ENCODE measurements at places on chromosomes 3 and 15.
A peak's percentile ranks its signal among the peaks of the same experiment; 100 is the strongest.

DNA sequence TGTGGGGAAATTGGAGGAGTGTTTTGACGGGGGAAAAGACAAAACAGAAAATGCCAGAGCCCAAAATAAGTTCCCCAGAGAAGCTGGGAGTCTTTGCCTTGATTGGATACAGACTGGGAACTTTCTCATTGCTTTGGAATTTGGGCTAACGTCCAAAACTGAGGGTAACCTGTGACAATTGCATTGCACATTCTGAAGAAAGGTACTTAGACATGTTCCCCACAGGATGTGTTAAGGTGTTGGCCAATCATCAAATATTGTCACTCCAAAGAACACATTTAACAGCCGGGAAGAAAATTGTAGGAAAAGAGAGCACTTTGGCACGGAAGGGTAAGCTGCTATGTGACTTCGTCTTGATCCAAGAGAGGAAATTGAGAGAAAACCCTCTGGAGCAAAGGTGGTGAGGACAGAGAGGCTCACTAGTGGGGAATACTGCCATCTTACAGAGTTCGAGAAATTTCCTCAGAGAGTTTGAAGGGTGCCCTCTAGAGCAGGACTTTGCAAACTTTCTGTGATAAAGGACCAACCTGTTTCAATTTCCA, 619.5 kb upstream of the TBL1XR1 start:
- DNase-seq, result no peak

DNA sequence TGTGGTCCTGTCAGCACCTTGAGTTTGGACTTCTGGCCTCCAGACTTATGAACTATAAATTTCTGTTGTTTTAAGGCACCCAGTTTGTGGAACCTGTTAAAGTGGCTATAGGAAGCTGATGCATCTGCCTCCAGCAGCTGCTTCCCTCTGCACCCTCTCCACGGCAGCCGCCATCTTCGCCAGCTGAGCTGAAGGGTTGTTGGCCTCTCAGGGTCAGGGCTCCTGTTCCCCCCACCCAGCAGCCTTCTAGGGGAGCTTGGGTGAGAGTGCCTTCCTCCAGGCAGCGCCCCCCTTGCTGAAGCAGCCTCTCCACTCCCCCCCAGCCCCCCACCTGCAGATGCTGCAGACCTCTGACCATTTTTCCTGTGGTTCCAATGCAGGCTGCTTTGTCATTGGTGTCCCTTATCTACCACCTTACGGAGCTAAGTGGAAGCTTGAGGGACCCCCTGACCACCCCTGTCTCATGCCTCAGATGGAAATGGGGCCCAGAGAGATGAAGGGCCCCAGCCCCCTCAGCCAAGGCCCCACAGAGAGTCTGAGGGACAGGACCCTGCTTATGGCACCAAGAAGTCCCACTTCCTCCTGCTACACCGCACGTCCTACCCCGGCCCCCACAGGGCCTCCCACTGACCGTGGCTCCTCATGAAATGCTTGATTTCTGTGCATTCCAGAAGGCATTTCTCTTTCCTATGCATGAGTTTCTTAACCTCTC, 61.4 kb upstream of the TLE3 start:
- DNase-seq, result no peak

- no peak for DNase-seq
Observed at GRCh38 chr15:40855706-40856234, 11.9 kb downstream of the SPINT1 start.

GRCh38 chr3:183698756-183699155, 1.2 kb downstream of the YEATS2 start:
- no peak for DNase-seq

DNA sequence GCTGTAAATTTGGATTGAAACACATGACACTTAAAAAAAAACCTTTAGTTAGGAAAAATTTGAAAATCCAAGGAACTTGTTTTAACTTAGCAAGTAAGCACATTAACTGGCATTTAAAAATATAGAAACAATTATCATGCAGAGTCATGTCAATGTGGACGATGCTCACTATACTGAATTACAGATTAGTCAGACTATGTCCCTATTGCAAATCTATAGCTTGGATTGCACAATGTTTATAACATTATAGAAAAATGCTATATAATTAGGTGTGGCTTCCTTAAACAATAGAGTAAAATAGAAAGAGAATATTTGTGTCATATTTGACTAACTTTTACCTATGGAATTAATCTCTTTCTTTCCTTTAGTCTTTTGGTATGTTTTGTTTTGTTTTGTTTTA, 48.4 kb upstream of the TUSC7 start:
- DNase-seq, result no peak

GRCh38 chr3:182967218-182968204, 12.8 kb downstream of the DCUN1D1 start:
- no peak for DNase-seq

DNA sequence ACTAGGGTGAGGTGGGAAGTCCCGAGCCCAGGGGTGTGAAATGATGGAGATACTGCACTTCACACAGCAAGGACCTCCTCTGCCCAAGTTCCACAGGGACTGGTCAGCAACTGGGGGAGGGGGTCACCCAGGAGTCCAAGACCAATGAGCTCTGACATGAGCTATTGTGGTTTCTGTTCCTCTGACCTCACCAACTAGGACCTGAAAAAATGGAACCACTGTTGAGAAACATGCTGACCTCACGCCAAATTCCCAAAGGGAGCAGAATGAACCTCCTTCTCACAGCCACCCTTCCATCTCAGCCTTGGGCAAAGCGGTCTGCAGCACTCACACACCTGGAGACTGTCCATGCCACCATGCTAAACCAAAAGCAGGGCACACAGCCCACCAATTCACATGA, 69.3 kb downstream of the LRIG1 start:
- DNase-seq, result no peak

DNA sequence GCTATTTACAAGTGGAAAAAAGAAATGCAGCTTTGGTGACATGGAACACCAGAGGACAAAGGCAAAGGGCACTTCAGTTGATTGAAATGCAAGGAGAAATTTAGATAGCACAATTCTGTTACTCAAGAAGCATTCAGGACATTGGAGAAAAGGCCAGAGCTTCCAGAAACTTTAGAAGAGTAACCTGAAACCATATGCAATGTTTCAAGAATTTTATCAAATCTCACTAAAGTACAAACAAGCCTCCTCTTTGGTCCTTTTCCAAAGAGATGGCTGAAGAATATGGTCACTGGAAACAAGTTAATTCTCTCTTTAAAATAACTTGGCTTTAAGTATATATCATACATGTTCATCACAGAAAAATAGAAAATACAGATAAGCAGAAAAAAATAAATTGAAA, 14.6 kb upstream of the LMOD3 start:
- no peak for DNase-seq

DNA sequence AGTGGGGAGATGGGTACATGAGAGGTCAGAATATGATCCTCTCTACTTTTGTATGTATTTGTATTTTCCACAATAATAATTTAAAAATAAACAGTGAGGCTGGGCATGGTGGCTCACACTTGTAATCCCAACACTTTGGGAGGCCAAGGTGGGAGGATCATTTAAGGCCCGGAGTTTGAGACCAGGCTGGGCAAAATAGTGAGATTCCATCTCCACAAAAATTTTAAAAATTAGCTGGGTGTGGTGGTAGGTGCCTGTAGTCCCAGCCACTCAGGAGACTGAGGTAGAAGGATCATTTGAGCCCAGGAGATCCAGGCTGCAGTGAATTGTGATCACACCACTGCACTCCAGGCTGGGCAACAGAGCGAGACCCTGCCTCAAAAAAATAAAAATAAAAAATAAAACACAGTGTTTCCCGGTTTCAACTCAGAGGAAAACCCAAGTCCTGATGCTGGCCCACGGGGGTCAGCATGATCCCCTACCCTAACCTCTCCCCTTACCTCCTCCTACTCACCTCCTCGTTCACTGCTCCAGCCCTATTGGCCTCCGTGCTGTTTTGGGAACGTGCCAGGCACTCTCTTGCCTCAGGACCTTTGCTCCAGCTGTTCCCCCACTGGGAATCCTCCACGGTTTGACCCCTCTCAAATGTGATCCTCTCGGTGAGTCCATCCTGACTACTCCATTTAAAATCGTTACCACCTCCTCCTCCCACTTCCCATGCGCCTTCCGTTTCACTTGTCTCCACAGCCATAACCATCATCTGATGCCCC, 2.9 kb upstream of the KLHL40 start:
- no peak for DNase-seq

DNA sequence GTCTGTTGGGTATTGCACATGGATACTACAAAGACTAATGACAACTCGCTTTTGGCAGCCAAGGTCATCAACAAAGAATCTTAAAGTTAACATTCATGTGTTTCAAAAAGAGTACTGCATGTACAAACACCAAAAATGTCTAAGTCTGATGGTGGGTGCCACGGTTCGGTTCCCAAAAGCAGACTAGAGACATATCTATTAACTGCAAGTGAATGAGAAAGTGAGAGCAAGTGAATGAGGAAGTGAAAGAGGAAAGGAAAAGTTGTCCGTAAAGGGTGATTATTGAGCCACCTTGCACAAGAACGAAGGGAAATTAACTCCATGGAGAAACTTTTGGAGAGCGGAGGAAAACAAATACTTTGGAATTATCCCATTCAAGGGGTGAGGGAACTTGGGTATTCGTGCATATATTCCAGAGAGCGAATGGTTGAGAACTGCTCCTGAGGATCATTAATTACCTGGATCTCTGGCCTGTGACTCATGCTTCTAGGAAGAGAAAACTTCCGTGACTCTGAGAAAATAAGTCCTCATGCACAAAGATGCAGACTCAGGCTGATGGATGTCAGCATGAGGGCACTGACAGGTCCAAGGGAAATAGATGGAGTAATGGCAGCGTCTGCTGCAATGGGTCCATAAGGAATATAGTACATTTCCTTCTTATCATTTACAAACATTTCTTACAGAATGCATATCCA, 336.5 kb upstream of the TGFBR2 start:
- DNase-seq, result no peak

GRCh38 chr3:77186728-77187127, 146.8 kb downstream of the ROBO2 start:
- DNase-seq, result no peak

GRCh38 chr3:155870945-155871745, 695 bp downstream of the GMPS start:
- peak; percentile 33 for DNase-seq

GRCh38 chr3:184786280-184786941, 25.6 kb upstream of the VPS8 start:
- no peak for DNase-seq

DNA sequence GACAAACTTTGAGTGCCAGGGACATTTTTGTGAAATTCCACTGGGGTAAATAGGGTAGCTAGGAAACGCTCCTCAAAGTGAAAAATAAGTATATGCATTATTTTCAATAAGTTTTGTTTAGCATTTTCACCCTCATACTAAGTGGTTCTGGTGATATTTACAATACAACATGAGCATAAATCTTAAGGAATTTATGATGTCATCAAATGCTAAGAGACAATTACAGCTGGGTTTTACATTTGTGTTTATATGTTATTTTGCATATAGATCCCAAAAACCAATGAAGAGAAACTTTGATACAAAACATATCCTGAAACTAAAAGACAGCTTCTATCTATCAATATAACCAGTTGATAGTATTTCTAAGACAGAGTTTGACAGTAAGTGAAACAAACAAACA, 323.1 kb downstream of the ZBTB20 start:
- no peak for DNase-seq

GRCh38 chr3:64306745-64307144, 81.5 kb upstream of the PRICKLE2 start:
- no peak for DNase-seq

GRCh38 chr15:84921121-84921520, 36.7 kb downstream of the SLC28A1 start:
- no peak for DNase-seq

DNA sequence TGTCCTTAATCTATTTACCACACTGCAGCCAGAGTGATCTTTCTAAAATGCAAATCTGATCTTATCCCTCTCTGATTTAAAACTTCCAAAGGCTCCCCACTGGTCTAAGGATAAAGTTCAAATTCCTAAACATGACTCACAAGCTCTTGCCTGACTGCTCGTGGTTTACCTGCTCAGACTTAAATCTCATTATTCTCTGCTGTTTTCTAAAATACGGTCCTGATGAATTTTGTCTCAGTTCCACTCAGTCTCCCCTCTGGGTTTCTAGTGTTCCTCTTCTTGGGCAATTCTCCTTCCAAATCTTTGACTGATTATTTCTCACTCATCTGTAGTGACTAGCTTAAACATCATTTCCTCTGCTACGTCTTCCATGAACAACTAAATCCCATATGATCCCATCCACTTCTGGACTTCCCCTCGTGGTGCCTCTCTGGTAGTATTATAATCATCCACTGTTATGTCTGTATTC, 108.3 kb downstream of the P3H2 start:
- no peak for DNase-seq

DNA sequence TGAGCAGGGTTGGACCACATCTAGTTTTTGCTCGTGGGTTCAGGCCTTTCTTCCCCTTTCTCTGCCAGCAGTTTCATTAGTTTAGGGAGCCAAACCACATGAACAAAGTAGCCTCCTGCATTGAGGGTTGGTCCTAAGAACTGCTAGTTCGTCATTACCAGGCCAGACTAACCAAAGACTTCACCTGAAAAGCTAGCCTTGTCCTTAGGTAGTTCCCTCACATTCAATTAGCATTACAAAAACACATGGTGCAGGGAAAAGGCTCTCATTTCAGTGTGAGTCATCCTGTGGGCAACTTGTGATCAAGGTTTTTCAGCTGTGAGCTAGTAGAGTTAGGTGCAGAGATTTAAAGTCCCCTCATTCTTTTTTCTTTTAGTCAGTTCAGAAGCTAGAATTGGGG, 279.3 kb upstream of the CTNNB1 start:
- no peak for DNase-seq

DNA sequence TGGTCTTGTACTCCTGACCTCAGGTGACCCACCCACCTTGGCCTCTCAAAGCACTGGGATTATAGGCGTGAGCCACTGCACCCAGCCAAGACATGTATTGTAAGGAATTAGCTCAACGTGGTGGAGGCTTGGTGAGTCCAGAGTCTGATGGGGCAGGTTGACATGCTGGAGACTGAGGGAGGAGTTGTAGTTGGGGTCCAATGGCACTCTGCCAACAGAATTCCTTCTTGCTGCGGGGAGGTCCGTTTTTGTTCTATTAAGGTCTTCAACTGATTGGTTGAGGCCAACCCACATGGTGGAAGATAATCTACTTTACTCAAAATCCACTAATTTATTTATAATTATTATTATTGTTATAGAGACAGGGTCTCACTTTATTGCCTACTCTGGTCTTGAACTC, 30.1 kb downstream of the PLA2G4D start:
- DNase-seq, result no peak

DNA sequence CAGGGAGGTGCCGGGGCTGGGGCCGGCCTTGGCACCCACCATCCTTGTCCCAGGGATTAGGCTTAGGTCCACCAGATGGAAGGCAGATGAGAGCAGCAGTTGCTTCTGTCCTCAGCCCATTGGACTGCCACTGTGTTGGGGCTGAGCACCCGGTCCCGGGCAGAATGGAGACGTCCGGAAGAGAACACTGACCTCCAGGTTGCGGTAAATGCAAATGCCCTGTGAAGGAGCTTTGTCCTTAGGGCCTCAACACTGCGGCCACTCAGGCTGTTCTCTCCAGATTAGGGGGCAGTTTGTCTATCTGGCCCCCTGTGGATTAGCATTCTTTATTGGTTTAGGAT, at the start of gene SERINC4:
Gene SERINC4 (minus strand): TSS at position 276 of the 341 bp plus-strand sequence. CDS start 234 bp downstream, at position 42.
- no peak for DNase-seq

All from HEK293T (cell line).